ENCODE measurements at places on chromosomes 11 and 22.

DNA sequence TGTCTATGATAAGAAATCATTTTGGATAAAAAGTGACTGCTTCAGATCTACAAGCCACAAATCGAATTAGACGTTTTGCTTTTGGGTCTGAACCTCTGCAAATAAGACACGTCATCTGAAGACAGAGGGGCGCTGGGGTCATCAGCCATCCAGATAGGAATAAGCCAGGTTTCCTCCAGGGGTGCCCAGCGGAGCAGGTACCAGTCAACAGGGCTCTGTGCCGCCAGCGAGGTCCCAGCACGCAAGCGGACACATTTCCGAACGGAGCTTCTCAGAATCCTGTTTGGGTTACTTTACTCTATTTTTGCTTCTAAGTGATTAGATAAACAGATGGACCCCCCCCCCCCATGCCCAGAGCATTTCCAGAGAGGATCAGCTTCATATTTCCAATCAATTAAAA is 873.8 kb downstream of the BRD1 start:
- DNase-seq = no peak

- no peak for DNase-seq
These were observed 10.9 kb downstream of the MS4A6A start for GRCh38 chr11:60172011-60172410.

DNA sequence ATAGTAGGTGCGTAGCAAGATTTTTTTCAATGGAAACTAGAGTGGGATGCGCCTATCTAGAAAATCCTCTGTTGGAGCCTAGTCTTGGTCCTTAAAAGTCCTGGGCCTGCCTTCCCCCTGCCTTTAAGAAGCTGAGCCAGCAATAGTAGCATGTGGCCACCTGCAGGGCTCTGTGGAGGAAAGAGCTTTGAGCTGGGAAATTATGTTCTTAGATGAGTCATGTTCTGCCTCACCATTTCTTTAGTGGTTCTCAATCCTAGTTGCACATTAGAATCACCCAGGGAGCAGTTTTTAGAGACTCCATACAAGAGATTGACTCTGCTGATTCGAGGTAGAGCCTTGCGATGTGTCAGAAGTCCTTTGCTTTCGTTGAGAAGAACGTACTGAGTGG is 133.5 kb downstream of the COMMD9 start:
- DNase-seq = no peak

DNA sequence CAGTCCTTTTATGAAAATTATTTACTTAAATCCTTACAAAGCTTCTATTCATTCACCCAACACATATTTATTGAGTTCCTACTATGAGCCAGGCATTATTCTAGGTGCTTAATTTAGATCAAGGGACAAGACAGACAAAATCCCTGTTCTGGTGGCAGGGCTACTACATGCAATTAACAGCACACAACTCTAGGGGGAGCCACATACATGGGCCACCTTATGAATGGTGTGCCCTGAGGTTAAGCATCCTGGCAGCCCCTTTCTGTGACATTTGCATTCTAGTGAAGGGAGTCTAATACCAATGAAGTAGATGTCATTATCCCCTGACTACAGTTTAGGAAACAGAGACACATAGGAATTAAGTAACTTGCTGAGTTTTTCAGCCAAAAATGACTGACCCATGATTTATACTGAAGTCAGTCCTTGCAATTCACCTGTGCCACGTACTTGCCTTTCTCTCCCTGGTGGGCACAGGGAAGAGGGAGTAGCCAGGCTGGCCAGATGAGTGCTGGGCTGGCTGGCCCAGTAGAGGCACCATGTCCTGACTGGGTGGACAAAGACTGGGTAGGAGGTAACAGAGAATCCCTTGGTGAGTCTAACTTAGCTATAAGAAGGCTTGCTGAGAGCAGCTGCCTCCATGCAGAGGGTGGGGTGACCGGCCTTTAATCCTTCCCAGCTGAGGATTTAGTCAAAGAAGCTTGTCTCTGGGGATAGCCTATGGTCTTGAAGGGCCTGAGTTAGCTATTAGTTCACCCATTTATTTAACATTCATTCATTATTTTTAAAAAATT is 52.0 kb upstream of the ELF5 start:
- DNase-seq = no peak

DNA sequence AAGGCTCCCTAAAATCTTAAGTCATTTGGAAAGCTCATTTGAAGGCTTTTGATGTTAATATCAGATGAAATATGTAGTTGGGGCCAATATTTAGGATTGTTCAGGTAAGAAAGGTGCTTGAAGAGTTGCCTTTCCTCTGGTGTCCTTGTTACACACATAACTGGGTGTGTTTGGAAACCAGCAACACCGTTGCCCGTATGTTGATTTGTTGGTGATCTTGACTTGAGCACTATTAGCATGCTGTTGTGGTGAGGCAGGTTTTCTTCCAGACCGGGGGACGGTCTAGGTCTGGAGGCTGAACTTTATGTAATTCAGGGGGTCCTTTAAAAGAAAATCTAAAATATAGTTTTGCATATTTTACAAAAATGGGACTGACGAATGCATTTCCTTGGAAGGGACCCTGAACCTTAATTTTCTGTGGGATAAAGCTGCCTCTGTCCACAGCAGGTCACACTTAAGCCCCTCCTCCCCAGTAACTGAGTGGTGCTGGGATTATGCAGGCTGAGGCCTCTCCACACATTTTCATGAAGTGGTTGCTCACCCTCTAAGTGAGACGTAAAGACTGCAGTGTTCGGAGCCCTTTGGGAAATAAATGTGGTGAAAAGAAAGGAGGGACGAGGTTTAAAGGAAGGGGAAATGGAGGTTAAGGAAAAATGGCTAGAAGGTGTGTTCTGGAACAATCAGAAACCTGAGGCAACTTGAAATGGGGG is 1.8 kb downstream of the YWHAH start:
- no peak for DNase-seq

GRCh38 chr11:97107604-97108003 is 717.8 kb downstream of the JRKL start:
- DNase-seq = no peak

GRCh38 chr11:16011396-16011795 is 344.9 kb downstream of the SOX6 start:
- DNase-seq = no peak

DNA sequence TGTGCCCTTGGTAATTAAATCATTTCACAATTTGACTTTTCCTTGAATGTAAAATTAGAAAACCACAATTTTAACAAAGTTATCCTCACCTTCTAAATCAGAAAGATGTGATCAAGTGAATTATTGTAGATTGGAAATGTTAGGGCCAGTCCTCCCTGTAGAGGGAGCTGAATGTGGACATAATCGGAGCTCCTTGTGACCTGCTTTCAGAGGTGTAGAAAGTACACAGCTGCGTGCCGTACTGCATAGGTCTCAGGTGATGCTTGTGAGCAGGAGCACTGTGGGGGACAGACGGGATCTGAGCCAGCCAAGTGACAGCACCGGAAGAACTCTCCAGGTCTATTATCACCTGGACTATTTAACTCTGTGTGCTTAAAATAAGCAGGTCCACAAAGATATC is 338.0 kb downstream of the AASDHPPT start:
- no peak for DNase-seq

Data from amygdala (tissue), 56 donors.